ENCODE measurements at places on chromosomes 7 and 10. TPM values are rescaled to one million over a fixed set of nuclear protein-coding genes. Genes with fewer than 3 reads are reported as not detected.

Gene ZNF37A
- total RNA-seq = 4.9 TPM

Gene FAM25C
- 3.0 TPM for total RNA-seq

Gene ACSM6
- total RNA-seq = not detected

Gene GTF2IRD2
- total RNA-seq = 7.4 TPM

Gene GJD4
- total RNA-seq = not detected

Gene SYT15
- total RNA-seq = 3.0 TPM
